ENCODE measurements at places on chromosomes 11 and 22. TPM values are rescaled to one million over a fixed set of nuclear protein-coding genes. Genes with fewer than 3 reads are reported as not detected.

- peak overlapping the region; percentile 51 for H3K27ac ChIP-seq
- peaks cover 83% of the 10 kb centered on the region for H3K4me1 ChIP-seq
- no peaks in the 10 kb centered on the region for H3K27me3 ChIP-seq
- DNase-seq: no peak
Observed at GRCh38 chr11:12803086-12803826, 129.0 kb downstream of the TEAD1 start.

DNA sequence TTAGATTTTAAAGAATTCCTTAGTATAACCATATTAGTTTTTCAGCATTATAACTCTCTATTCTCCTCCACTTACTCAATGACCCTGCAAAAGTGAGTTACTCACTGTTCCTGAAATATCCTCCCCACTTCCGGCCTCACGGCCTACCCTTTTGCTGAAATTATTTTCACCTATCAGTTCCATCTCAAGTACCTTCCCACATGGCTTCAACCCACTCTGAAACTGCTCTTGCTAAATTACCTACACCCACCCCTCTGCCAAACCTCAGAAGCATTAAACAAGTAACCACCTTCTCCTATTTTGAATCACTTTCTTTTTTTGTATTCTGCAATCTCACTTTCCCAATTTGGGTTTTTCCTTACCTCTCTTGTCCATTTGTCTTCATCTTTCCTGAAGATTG, 37.7 kb downstream of the OR5P2 start:
- H3K36me3 ChIP-seq: no peaks in the 10 kb centered on the region
- no peak for DNase-seq
- H3K27me3 ChIP-seq: no peaks in the 10 kb centered on the region
- H3K4me3 ChIP-seq: no peak overlapping the region

- no peaks in the 10 kb centered on the region for H3K4me1 ChIP-seq
- DNase-seq: peak; percentile 33
- H3K36me3 ChIP-seq: no peaks in the 10 kb centered on the region
- H3K27ac ChIP-seq: no peak overlapping the region
- H3K4me3 ChIP-seq: no peak overlapping the region
- H3K27me3 ChIP-seq: peaks cover 3% of the 10 kb centered on the region
Observed at GRCh38 chr11:2524446-2525165, 79.8 kb downstream of the KCNQ1 start.

DNA sequence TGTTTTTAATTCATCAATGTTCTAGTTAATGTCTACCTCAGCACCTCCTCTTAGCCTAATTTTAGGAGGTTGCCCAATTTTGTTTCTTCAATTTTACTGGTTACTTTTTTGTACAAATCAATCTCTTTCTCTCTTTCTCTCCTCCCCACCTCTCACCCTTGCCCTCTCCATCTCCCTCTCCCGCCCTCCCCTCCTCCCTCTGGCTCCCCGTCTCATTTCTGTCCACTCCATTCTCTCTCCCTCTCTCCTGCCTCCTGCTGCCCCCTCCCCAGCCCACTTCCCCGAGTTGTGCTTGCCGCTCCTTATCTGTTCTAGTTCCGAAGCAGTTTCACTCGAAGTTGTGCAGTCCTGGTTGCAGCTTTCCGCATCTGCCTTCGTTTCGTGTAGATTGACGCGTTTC, 40.9 kb upstream of the NNMT start:
- H3K36me3 ChIP-seq: no peaks in the 10 kb centered on the region
- DNase-seq: peak; percentile 56
- H3K4me3 ChIP-seq: no peak overlapping the region
- H3K4me1 ChIP-seq: peaks cover 64% of the 10 kb centered on the region
- no peaks in the 10 kb centered on the region for H3K27me3 ChIP-seq

DNA sequence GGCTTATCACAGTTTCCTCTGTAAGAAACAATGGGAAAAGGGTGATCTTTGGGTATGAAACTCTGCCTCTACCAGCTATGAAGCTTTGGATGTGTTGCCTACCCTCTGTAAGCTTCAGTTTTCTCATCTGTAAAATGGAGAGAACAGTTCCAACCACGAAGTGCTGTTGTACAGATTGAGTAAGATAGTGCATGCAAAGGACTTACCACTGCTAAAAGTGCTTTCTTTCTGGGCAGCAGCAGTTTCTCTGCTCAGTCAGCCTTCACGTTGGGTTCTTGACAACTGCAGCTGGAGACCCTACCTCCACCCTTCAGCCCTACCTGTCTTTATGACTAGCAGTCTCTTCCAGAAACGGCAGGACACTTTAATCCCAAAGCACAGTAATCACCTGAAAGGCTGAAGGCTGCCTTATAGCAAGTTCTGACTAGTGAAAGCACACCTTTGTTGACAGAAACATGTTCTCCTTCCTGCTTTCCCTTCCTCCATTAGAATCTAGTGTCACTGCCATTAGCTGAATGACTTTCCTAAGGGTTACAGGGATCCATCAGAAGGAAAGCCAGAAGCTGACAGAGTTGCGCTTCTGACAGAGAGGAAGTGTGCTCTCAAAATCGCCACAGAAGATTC, 91.4 kb downstream of the RPL27A start:
- no peak for DNase-seq
- H3K27ac ChIP-seq: no peak overlapping the region
- H3K27me3 ChIP-seq: no peaks in the 10 kb centered on the region
- peaks cover 27% of the 10 kb centered on the region for H3K4me1 ChIP-seq
- H3K36me3 ChIP-seq: no peaks in the 10 kb centered on the region

Gene CRYBB3
- polyA plus RNA-seq: not detected

Gene OR8D1
- not detected for polyA plus RNA-seq

All from psoas muscle (tissue), 8 donors.